ENCODE measurements at places on chromosomes 3 and 15.

DNA sequence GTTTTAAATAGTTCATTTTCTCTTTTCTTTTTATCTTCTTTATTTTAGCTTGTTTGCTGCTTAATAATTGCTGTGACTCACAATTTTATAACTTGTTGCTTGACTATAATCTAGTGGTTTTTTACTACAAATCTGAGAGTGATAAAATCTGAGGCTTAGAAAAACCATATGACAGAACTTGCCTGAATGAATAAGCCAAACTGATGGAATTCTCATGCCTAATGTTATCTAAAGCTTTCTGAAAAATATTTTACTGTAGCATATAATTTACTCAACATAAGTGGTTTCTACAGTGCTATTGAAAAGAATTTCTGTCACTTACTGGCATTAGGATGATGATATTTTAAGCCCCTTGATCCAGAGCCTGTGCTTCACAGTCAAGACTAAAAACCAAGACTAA, 175.1 kb downstream of the VGLL3 start:
- DNase-seq: no peak

- no peak for DNase-seq
Measured at GRCh38 chr15:48040166-48040817, 80.5 kb upstream of the SLC24A5 start.

GRCh38 chr3:178536211-178537079, at the start of gene KCNMB2:
KCNMB2 (plus strand) TSS chr3:178536436.
- peak; percentile 52 for DNase-seq

GRCh38 chr3:46361408-46362283, 7.7 kb downstream of the CCR2 start:
- no peak for DNase-seq

GRCh38 chr3:115713284-115713683, 90.0 kb downstream of the GAP43 start:
- DNase-seq: peak; percentile 52

DNA sequence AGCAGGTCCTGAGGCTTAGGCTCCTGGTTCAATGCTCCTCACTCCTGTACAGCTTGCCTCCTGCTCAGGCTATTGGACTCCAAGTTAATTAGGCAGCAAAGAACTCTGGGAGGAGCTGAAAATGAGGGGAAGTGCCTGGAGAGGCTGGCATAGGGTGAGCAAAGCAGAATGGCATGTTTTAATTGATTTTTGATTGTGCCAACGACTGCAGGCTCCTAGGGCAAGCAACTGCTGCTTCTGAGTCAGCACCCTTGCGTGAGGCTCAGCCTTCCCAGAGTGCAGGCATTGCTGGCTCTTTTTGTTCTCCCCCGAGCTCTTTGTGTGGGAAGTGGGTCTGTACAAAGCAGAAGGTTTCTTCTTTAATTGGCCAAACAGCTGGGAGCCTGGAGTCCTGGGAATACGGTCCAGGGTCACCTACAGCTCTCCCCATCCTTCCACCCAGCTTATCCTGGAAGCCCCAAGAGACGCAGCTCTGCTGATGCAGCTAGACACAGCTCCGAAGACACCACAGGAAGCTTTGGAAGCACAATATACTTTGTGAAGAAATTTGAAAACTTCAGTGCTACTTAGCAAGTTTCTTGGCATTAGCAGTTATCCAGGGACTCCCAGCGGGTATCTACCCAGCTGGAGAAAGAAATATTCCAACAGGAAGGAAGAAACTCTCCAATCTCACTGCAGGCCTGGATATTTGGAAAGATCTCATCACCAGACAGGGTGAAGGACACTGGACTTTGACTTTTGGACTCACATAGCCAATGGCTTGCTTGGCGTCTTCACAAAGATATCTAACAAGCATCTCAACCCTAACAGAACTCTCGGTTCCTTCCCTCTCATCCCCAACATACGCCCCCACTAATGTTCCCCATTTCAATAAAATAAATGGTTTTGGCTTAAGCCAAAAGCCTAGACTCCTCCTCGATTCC, 76.8 kb downstream of the BDH1 start:
- no peak for DNase-seq

- peak; percentile 5 for DNase-seq
Measured at GRCh38 chr15:67148196-67148701, 82.8 kb downstream of the SMAD3 start.

DNA sequence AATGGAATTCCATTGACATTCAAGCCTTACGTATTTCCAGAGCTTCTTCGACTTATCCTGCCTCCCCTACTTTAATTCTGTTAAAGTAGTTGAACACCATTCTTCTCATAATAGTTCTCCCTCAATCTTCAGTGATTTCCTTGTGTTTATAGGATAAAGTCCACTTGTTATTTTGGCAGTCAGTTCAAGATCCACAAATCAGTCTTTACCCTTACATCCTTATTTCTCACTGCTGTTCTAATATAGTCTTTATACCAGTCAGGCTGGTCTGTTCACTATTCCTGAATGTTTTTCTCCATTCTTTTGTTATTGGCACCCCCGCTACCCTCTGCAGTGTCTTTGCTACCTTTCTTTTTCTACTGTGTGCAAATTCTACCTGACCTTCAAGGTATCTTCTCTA, 29.7 kb downstream of the ATP6V1A start:
- DNase-seq: no peak

DNA sequence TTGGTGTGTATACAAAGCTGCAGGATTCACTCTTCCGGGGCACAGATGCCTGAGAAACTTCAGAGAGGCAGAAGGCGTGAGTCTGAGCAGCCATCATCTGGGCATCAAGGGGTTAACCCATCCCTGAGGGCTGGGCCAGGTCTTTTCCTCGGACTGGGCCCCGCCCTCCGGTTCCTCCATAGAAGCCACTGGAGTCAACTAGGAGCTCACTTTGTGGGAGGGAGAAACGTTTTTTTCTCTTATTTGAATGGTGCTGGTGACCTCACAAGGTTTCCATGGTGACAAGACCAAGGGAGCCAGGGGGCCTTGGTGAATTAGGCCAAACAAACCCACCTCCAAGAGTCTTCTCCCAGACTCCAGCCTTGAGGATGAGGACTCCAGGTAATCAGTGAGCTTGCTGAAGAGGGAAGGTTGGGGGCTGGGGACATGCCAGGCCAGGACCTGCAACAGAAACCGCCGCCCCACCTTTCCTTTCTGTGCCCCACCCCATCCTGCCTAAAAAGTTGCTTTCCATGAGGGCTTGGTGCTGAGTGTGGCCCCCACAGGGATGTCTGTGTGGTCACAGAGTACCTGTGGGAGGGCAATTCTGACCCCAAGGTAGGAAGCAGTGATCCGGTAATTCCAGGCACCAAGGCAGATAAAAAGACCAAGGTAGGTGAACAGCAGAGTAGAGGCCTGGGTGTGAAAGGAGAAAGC, 14.8 kb upstream of the INSYN1 start:
- no peak for DNase-seq

DNA sequence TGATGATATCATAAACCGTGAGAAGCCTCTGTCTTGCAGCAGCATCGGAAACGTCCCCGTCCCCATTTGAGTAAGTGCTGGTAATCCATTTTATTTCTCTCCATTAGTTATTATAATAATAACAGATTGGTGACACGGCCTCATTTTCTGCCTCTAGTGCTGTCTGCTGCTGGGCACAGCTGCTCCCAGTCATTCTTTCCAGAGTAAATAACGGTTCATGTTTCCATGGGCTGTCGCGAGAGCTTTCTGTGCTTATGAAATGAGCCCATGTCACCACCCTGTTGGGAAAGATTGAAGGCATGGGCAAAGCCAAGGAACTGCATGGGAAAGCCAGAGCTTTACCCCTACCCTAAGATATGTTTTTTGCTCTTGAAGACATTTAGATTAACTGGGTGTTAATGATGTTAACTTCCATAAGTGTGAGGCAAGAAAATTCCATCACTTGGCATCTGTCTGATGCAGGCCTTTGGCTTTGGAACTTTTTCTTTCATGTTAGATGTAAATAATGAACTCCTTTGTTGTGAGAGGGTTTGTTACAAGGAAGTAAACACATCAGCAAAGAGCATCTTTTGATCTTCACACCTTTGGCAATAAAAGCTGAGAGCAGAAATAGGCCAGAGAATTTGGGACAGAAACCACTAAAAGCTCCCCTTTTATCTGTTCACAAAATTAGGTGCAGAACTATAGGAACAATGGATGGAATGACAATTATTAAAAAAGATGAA, 141.8 kb downstream of the FILIP1L start:
- no peak for DNase-seq

- peak; percentile 78 for DNase-seq
Measured at GRCh38 chr15:31327669-31328427, 1.2 kb downstream of the KLF13 start.

GRCh38 chr3:173659972-173660371, 262.4 kb downstream of the NLGN1 start:
- DNase-seq: no peak

GRCh38 chr3:8298021-8298954, 203.3 kb upstream of the LMCD1 start:
- no peak for DNase-seq

GRCh38 chr3:190026154-190026553, 94.5 kb downstream of the P3H2 start:
- no peak for DNase-seq

- DNase-seq: no peak
Measured at GRCh38 chr15:63045465-63045840, 2.9 kb downstream of the TPM1 start.

DNA sequence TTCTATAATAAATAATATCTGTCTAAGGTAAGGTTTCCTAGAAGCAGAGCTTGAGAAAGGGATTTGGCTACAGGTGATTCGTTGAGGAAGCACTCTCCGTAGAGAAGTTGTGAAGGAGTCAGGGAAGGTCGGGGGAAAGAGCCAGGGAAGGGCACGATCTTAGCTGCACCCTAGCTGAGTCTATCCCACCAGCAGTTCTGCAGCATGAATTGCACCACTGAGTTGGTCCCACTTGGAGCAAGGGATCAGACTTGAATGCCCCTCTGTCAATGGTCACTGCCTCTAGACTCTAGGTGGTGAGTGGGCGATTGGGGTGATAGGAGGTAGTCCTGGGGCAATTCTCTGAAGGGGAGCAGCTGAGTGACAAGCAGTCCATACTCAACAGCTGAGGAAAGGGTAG, 13.5 kb downstream of the TMC3 start:
- no peak for DNase-seq

DNA sequence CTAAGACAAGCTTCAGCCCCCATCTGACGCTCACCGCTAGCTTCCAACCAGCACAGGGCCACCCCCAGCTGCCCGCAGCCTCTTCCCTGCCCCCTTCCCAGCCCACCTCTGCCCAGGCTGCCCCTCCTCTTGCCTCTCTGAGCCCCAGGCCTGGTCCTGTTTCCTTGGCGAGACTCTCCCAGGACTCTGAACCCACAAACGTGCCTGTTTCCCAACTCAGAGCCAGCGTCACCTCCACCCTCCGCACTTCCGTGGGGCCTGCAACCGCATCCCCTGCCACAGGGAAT, 35.0 kb downstream of the ZXDC start:
- no peak for DNase-seq

GRCh38 chr3:171824824-171825221, 14.5 kb upstream of the PLD1 start:
- no peak for DNase-seq

DNA sequence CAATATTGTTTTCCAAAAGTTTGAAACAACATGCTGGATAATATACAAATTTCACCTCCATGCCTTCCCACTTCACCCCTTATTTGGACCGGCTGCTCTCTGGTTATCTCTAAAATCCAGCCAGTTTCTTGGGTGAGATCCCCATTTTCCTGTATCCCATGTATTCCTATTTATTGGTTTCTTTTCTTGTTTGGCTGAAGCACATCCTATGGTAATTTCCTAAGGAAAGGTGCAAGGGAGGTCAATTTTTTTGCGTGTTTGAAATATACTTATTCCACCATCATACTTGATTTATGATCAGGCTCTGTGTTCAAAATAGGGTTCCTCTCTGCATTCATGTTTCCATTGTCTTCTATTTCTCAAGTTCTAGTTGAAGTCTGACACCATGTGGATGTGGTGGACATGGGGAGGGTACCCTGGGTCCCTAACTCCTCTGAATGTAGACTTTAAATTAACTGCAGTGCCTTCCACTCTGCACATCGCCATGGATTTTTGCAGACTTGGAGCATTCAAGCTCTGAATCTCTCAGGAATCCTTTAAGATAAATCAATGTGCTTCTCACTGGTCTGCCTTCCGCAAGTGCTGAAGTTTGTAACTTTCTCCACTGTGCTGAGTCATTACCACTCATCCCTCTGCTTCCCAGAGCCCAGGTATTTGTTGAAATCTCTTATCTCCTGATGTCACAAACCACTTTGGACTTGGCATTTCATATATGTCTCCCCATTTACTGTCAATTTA, 52.1 kb upstream of the TLE3 start:
- no peak for DNase-seq

DNA sequence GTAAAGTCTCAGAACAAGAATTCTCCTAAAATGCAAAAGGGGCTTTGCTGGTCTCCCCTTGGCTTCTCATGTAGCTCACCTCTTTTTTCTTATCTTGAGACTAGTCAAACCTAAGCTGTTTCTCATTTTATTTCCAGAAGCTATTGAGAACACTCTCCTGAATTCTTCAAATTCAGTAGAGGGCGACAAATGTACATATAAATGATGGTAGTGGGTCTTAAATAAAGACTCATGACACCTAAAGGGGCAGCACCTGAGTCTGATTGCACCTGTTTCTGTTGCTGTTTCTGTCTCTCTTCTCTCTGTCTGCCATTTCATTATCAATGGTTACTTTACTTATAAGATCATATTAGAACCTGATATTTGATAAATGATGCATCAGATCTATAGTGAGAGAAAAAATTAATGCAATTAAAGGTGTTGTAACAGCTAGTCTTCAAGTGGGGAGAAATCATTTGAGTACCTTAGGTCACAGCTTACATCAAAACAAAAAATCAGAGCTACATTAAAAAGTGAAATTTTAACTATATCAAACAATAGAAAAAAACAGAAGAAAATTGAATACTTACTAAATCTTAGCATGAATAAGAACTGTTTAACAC, 7.0 kb downstream of the ADIPOQ start:
- no peak for DNase-seq

GRCh38 chr3:176120507-176120906, 1076.8 kb downstream of the TBL1XR1 start:
- no peak for DNase-seq

DNA sequence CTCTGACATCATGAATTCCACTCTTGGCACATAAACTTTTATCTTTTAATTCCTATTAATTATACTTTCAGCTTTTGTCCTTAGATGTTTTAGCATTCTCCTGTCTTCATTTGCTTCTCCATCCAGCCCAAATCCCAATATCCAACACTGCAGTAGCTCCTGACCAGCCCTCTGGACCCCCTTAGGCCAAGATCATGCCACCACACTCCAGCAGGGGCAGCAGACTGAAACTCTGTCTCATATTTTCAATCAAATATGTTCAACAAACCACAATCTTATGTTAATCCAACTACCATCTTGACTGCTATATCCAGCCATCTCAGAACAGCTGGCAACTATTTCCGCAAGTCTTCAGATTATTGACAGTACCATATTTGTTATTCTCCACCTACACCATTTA, 315.8 kb upstream of the ROBO2 start:
- DNase-seq: no peak

- DNase-seq: no peak
Measured at GRCh38 chr3:178750639-178751300, 214.5 kb downstream of the KCNMB2 start.

Data from right forelimb (tissue), 1 donor.